CD4-positive, alpha-beta memory T cell (primary cell): ENCODE measurements at places on chromosomes 16 and 17.

DNA sequence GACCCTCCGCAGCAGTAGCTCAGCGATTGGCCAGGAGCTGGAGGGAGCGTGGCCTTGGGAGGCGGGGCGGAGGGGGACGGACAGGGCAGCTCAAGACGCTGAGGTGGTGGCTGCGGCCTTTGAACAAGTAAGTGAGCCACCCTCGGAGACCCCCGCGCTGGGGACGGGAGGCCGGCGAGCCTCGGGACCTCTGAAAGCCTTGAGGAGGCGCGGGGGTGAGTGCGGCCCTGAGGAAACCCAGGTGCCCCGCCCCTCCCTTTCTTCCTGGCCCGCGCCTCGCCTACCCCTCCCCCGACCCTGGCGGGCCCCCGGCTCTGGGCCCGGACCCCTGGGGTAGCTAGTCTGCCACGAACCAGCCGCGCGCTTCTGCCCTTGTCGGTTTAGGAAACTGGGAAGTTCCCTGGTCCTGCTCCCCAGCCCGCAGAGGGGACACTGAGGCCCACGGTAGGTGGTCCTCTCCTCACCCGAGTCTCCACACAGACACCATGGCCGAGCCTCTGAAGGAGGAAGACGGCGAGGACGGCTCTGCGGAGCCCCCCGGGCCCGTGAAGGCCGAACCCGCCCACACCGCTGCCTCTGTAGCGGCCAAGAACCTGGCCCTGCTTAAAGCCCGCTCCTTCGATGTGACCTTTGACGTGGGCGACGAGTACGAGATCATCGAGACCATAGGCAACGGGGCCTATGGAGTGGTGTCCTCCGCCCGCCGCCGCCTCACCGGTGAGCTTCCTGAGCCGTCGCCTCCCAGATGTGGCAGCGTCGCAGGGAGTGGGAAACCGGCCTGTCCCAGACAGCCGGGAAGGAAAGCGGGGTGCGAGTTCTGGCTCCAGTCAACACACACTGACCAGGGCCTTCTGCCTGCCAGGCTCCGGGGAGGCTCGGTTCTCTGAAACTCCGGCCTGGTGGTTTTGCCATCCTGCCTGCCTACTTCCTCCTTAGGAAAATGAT is at the start of gene MAPK7:
Gene MAPK7 (plus strand): TSS at position 83 of the 945 bp plus-strand sequence. CDS start 403 bp downstream, at position 486.
- peak within 1 kb of the TSS; percentile 98 for H3K4me3 ChIP-seq
- H3K4me1 ChIP-seq, result peaks cover 15% of the 10 kb centered on the region
- no peaks in the 10 kb centered on the region for H3K27me3 ChIP-seq

DNA sequence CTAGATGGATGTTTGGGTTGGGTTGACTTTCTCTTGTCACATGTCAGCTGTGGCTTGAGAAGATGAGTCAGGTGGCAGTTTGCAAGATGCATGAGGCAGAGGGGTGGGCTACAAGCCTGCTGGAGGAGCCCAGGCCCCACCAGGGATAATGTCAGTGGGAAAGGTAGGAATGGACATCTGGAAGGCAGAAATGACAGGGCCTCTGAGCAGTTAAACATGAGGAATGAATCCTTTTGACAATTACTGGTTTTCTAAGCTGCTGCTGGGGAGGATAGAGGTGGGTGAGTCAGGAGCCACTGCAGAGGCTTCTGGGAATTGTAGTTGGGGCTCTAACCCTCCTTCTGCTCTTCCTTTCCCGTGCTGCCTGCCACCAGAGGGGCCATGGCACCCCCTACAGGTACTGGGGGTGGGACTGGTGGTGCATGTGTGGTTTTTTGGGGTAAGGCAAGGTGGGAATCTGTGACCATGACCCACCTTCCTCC is 15.7 kb downstream of the SLC52A1 start:
- H3K4me3 ChIP-seq, result no peak overlapping the region
- no peaks in the 10 kb centered on the region for H3K4me1 ChIP-seq
- DNase-seq, result peak; percentile 23
- peaks cover 15% of the 10 kb centered on the region for H3K36me3 ChIP-seq
- H3K27me3 ChIP-seq, result no peaks in the 10 kb centered on the region

- peaks cover 26% of the 10 kb centered on the region for H3K27me3 ChIP-seq
- H3K4me3 ChIP-seq, result no peak overlapping the region
- H3K4me1 ChIP-seq, result peaks cover 19% of the 10 kb centered on the region
Observed at GRCh38 chr17:46770818-46771560, 47.5 kb downstream of the WNT3 start.

DNA sequence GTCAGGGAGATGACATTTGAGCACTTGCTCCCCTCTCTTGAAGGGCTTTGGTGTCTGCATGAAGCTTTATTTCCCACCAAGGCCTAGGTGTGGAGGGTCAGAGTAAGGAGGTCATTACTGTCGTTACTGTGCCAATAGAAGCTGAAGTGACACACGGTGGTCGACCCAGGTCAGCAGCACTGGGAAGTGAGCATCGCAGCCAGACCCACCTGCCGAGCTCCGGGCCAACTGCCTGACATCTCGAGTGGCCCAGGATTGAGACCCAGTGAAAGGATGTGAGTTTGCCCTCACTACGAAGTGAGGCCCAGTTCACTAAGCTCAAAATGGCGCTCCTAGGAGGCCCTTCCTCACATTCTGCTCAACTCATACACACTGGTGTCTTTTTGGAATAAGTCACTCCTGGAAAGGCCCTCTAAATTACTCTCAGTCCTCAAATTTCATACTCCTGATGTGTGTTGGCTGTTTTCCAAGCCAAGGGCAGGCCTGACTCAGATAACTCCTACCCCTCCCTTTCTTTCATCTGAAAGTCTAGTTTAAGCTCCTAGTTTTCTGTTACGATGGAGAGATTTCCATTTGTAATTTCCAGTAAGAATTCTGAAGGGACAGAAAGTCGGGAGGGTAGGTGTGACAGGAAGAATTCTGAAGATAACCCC is 200.4 kb downstream of the LGALS9B start:
- H3K4me1 ChIP-seq, result peaks cover 76% of the 10 kb centered on the region
- H3K36me3 ChIP-seq, result no peaks in the 10 kb centered on the region
- no peaks in the 10 kb centered on the region for H3K27me3 ChIP-seq
- H3K4me3 ChIP-seq, result no peak overlapping the region
- DNase-seq, result no peak
- no peak overlapping the region for H3K27ac ChIP-seq

- no peak overlapping the region for H3K27ac ChIP-seq
- no peaks in the 10 kb centered on the region for H3K36me3 ChIP-seq
- no peak overlapping the region for H3K4me3 ChIP-seq
- H3K27me3 ChIP-seq, result no peaks in the 10 kb centered on the region
- peak; percentile 22 for DNase-seq
- H3K4me1 ChIP-seq, result no peaks in the 10 kb centered on the region
Observed at GRCh38 chr17:34171245-34171818, 83.8 kb upstream of the CCL2 start.

DNA sequence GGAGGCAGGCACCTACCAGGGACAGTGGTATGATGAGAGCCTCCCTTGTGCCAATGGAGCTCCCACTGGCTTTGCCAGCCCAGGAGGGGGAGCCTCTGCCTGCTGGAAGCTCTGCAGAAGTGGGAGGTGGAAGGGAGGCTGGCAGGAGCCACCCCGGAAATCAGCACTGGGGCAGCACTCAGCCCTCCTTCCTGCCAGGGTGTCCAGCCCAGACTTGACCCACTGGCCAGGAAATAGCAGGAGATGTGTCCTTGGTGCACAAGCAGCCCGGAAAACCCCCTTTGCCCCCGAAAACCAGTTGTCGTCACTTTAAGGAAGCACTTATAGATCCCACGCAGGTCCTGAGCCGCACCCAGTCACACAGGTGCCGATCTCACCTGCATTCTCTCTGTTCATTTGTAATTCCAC is 49.3 kb upstream of the CACNG4 start:
- H3K27me3 ChIP-seq, result no peaks in the 10 kb centered on the region
- H3K4me1 ChIP-seq, result no peaks in the 10 kb centered on the region
- no peak overlapping the region for H3K27ac ChIP-seq
- no peaks in the 10 kb centered on the region for H3K36me3 ChIP-seq
- DNase-seq, result no peak
